Thoracic aorta (tissue), 2 donors: ENCODE measurements at places on chromosomes 1 and 21. TPM values are rescaled to one million over a fixed set of nuclear protein-coding genes. Genes with fewer than 3 reads are reported as not detected.

DNA sequence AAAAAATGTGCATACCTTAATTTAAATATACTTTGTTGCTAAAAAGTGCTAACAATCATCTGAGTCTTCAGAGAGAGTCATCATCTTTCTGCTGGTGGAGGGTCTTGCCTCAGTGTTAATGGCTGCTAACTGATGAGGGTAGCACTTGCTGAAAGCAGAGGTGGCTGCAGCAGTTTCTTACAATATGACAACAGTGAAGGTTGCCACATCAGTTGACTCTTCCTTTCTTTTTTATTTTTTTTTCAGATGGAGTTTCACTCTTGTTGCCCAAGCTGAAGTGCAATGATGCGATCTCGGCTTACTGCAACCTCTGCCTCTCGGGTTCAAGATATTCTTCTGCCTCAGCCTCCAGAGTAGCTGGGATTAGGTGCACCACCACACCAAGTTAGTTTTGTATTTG is 2.6 kb upstream of the CFAP45 start:
- DNase-seq: no peak

- DNase-seq: no peak
Measured at GRCh38 chr1:93607814-93608186, 73.8 kb downstream of the BCAR3 start.

GRCh38 chr1:20152599-20152930 is 13.4 kb downstream of the PLA2G2F start:
- no peak for DNase-seq

DNA sequence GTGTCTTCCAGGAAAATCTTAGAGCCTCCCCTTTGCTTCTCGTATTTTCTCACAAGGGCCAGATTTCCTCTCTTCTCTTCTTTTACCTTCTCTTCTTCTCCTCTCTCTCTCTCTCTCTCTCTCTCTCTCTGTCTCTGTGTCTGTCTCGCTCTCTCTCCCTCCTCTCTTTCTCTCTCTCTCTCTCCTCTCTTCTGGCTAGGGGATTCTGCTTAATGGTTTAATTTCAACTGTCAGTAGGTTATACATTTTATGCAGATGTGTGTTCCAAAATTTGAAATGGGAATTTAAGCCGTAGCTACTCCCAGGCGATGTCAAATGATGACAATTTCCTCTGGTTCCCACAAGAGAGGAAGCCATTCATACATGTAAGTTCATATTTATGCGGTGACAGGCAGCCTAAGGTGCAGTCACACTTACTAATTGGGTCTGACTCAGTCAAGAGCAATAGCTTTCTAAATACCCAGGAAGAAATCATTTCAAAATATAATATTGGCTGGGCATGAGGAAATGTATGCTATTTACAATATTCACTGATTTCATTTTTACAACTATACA is 1.4 kb downstream of the DSCAM start:
- DNase-seq: no peak

GRCh38 chr1:88321706-88322105 is 362.4 kb upstream of the PKN2 start:
- no peak for DNase-seq

GRCh38 chr1:153746174-153746573 is 18.3 kb downstream of the INTS3 start:
- no peak for DNase-seq

DNA sequence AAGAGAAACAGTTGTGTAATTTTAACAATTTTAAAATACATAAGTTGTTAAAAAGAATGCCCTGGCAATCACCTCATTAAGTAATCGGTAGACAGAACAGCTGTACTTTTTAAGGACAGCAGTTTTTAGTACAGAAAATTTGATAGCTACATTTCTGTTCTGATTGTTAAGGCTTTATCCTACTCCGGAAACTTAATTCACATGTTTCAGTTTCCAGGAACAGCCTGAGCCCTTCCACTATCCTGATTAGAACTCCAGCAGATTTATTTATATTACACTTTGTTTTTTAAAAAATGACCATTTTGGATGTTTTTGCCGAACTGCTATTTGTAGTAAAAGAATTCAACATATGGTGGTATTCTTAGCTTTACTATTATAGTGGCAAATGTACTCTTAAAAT is 8.7 kb downstream of the PRRC2C start:
- DNase-seq: no peak

- DNase-seq: no peak
Measured at GRCh38 chr1:180252638-180253536, 22.8 kb downstream of the LHX4 start.

GRCh38 chr1:59549903-59550302 is 253.0 kb downstream of the FGGY start:
- no peak for DNase-seq

DNA sequence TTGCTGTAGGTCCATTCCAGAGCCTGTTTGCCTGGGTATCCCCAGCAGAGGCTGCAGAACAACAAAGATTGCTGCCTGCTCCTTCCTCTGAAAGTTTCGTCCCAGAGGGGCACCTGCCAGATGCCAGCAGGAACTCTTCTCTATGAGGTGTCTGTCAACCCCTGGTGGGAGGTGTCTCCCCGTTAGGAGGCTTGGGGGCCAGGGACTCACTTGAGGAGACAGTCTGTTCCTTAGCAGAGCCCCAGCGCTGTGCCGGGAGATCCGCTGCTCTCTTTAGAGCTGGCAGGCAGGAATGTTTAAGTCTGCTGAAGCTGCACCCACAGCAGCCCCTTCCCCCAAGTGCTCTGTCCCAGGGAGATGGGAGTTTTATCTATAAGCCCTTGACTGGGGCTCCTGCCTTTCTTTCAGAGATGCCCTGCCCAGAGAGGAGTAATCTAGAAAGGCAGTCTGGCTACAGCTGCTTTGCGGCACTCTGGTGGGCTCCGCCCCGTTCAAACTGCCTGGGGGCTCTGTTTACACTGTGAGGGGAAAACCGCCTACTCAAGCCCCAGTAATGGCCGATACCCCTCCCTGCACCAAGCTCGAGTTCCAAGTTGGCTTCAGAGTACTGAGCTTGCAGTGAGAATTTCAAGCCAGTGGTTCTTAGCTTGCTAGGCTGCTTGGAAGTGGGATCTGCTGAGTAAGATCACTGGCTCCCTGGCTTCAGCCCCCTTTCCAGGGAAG is 8.7 kb upstream of the SLC25A24 start:
- no peak for DNase-seq

GRCh38 chr21:31666445-31667010 is 7.0 kb downstream of the SOD1 start:
- no peak for DNase-seq

DNA sequence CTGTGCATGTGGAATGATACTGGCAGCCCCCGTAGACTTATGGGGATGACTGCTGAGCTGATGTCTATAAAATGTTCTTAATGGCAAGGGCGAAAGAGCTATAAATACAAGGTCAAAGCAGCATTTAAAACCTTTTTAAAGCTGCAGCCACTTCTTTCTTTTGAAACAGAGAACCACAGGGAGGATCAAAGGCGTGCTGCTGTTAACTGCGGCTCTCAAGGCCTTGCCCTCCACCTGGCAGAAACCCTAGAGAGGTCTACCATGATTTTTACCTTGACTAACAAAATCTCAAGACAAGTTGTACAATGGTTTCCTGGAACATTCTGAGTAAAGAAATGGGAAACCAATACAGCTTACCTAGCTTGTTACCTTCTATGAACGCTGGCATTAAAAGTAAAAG is 89.7 kb downstream of the SLC45A1 start:
- DNase-seq: no peak

DNA sequence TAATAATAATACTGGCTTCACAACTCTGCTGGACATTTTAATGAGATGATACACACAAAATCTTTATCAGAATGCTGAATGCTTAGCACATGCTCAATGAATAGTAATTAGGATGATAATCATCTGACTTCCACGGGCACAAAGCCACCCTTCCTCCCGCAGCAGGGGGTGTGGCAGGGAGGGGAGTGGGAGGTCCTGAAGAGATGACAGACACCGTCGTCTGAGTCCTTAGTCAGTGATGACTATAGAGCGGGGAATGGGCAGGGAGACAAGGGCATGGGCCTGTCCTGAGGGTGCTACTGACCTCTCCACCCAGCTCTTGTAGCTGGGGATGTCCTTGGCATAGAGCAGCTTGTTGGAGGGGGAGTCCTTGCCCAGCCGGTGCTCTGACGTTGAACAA is 117.6 kb upstream of the CD34 start:
- DNase-seq: no peak

GRCh38 chr1:202215472-202216130 is 22.0 kb downstream of the LGR6 start:
- DNase-seq: no peak

GRCh38 chr1:203263496-203263895 is 34.0 kb upstream of the CHIT1 start:
- no peak for DNase-seq

GRCh38 chr1:169120066-169120465 is 13.6 kb downstream of the ATP1B1 start:
- no peak for DNase-seq

DNA sequence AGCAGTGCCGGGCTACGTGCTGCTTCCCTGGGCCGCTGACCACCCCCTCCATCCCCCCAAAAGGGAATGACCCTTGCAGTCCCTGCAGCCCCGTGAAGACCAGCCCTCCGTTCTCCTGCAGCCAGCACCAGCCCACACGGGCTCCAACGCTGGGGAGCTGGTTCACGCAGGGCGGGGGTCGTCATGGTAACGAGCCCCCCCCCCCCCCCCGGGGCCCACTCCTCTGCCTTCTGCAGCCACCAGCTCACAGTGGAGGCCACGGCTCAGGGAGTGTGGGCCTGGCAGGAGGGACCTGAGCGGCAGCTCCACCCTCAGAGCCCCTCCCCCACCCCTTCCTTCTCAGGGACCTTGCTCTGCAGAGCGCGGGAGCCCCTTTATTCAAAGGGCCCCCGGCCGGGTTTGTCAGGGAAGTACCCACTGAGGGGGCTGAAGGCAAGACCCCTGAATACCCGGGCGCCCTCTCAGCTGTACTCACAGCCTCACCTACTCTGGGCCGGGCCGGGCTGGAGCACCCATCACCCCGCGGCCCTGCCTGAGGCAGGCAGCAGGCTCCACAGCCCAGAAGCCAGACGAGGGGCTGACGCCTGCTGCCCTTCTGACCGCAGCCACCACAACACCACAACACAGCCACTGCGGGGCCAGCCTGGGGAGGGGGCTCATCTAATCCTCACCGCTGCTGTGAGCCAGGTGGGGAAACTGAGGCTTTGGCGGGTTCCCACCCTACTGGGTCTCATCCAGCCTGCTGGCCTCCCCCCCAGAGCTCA is 12.6 kb downstream of the MEGF6 start:
- no peak for DNase-seq

- no peak for DNase-seq
Measured at GRCh38 chr21:43793243-43793642, 3.9 kb downstream of the RRP1 start.

DNA sequence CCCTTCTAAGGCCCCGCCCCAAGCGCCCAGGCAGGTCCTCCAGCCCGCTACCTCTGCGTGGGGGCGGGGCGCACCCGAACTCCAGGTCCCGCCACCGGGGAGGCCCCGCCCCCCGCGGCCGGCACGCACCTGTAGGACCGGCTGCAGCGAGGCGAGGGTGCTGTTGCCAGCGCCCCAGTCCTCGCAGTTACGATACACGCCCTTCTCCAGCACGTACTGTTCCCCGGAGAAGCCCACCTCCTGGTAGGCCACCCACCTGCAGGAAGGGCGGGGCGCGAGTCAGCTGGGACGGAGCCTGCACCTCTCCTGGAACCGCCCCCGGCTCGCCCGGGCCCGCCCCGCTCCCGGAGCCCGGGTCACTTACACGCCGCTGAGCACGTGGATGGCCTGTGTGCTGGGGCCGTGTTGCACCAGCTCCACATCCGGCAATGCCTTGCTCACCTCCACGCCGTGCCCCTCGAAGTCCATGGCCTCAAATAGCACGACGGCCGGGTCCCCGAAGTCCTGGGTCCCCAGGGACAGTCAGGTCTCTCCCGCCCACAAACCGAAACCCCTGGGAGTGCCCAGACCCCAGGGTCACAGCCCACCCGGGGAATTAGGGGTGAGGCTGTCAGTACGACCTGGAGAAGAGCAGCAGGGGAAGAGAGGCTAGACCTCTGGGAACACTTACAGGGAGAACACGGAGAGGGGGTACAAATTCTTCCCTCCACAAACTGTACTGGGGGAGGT is 17.3 kb downstream of the CRYBG2 start:
- no peak for DNase-seq

DNA sequence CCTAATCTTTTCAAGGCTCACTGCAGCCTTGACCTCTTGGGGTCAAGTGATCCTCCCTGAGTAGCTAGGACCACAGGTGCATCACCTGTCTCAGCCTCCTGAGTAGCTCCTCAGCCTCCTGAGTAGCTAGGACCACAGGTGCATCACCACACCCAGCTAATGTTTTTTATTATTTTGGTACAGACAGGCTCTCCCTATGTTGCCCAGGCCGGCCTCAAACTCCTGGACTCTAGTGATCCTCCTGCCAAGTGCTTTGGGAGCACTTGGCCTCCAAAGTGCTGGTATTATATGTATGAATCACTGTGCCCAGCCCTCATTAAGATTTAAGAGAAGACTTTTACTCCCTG is 58.5 kb upstream of the S1PR1 start:
- DNase-seq: no peak

GRCh38 chr1:214050513-214051401 is 63.0 kb downstream of the PROX1 start:
- DNase-seq: no peak

DNA sequence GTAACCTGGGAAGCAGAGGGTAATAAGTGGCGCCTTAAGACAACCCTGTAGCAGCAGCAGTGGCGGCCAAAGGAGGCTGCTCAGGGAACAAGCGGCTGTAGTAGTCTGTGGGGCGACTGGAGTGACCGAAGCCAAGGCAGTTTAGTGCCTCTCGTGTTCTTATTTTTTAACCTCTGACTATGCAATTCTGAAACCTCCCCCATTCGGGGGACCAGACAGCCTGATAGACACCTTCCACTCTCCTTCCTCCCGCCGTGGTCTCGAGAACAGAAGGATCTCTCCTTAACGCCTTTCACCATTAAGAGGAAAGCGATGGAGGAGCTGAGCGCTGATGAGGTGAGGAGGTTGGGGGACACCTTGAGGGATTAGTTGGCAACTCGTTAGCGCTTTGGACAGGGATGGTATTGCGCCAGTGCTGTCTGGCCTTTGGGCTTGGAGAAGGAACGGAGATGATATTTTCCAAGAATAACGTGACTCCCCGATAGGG is 644 bp downstream of the UBE4B start:
- no peak for DNase-seq

GRCh38 chr1:27605796-27606707 is 2.1 kb upstream of the AHDC1 start:
- DNase-seq: no peak

GRCh38 chr1:112312879-112313278 is 83.1 kb upstream of the CTTNBP2NL start:
- no peak for DNase-seq

Gene CLEC20A
- total RNA-seq: not detected

Gene S100A14
- total RNA-seq: 4.9 TPM

Gene LHX8
- total RNA-seq: not detected

Gene RGS16
- 8.8 TPM for total RNA-seq

Gene PCSK9
- total RNA-seq: 0.21 TPM

Gene SERTAD4
- total RNA-seq: 5.8 TPM

Gene CLCA1
- total RNA-seq: not detected

Gene CD34
- total RNA-seq: 77.3 TPM

Gene CHI3L1
- total RNA-seq: 5.0 TPM

Gene GOLT1A
- not detected for total RNA-seq

Gene KCNK2
- total RNA-seq: 1.8 TPM

Gene EPHB2
- 9.3 TPM for total RNA-seq

Gene PRDM15
- total RNA-seq: 9.0 TPM

Gene PLEKHA6
- total RNA-seq: 5.1 TPM

Gene WLS
- total RNA-seq: 80.1 TPM

Gene KCNA2
- 2.0 TPM for total RNA-seq

Gene RHD
- not detected for total RNA-seq
